Neuronal stem cell (in vitro differentiated cells): ENCODE measurements at places on chromosomes 3 and 15.

GRCh38 chr3:158768881-158769543 lies 32.8 kb upstream of the MFSD1 start:
- no peak for DNase-seq

- no peak for DNase-seq
Measured at GRCh38 chr3:90102146-90102545, 994.7 kb downstream of the EPHA3 start.

DNA sequence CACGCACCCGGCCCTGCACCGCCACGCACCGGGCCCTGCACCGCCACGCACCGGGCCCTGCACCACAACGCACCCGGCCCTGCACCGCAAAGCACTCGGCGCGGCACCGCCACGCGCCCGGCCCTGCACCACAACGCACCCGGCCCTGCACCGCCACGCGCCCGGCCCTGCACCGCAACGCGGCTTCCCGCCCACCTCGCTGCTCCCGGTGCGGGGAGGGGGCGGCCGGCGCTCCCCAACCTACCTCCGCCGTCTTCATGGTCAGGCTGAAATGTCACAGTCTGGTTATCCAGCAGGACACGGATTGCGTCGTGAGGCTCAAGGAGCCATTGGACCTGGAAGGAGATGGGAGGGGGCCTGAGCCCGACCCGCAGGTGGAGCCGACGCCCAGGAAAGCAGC lies 41.8 kb downstream of the MUC20 start:
- no peak for DNase-seq

- DNase-seq = peak; percentile 21
Measured at GRCh38 chr3:188152660-188153436, 1.1 kb upstream of the LPP start.

GRCh38 chr15:80527961-80528360 lies 123.8 kb downstream of the ARNT2 start:
- DNase-seq = no peak

DNA sequence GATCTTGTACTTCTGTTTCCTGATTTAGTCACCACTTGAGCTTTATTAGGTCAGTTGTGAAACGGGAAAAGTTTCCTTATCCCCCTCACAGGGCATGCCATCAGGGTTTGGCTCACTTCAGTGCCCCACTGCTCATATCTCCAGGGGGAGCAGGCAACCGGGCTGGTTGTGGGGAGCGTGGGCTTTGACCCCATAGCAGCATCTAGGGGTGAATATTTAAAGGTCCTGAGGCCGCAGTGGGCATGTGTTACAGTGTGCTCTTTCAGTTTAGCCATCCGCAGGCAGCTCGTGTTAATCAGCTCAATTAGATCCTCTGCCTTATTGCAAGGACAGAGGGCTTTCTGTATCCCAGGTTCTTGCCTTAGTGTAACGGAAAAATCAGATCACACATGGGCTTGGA lies 71.9 kb downstream of the MRPL46 start:
- no peak for DNase-seq

GRCh38 chr15:31586841-31587240 lies 260.2 kb downstream of the KLF13 start:
- DNase-seq = no peak

- no peak for DNase-seq
Measured at GRCh38 chr3:130395331-130395730, 49.9 kb downstream of the COL6A5 start.

DNA sequence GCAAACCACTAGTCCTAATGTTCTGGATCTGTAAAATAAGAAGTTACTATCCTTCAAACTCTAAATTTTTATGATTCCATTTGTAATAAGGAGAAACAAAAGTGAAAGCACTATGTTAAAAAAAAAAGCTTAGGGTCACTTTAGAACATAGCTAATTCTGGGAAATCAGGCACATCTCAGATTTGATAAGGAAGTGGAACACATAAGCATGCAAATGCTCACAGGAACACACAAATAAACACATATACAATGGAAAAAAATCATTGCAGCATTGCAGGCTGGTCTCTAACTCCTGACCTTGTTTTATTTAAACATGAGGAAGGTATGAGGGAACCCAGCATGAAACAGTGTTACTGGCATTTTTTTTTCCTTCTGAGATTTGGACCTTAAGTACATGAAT lies 63.2 kb upstream of the TNFSF10 start:
- no peak for DNase-seq

- no peak for DNase-seq
Measured at GRCh38 chr15:60620708-60621107, 141.8 kb upstream of the ICE2 start.

GRCh38 chr15:68417897-68418296 lies 14.1 kb downstream of the ITGA11 start:
- no peak for DNase-seq

- DNase-seq = no peak
Measured at GRCh38 chr15:59369597-59369996, 3.1 kb downstream of the MYO1E start.

DNA sequence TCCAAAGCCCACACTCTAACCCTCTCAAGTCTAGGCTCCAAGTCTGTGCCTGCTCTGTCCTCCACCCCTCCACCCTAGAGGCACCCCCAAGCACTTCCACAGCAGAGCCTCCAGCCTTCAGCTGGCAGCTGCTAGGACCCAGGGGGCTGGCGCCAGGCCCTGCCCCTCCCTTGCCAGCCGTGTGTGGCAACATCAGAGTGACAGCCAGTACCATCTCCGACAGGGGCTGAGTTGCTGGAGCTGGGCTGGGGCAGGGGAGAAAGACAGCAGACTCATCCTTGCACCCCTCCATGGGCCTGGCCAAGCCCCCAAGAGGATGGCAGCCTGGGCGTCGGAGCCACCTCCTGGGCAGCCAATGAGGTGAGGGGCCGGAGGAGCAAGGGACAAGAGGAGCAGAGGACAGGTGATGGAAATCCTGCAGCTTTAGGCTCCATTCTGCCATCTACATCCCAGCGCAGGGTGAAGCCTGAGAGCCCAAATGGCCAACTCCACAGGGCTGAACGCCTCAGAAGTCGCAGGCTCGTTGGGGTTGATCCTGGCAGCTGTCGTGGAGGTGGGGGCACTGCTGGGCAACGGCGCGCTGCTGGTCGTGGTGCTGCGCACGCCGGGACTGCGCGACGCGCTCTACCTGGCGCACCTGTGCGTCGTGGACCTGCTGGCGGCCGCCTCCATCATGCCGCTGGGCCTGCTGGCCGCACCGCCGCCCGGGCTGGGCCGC lies at the start of gene GPR62:
TSS of gene GPR62 (plus strand) at position 207 of the 718 bp plus-strand sequence. CDS start at position 479, 272 bp downstream.
- DNase-seq = no peak

DNA sequence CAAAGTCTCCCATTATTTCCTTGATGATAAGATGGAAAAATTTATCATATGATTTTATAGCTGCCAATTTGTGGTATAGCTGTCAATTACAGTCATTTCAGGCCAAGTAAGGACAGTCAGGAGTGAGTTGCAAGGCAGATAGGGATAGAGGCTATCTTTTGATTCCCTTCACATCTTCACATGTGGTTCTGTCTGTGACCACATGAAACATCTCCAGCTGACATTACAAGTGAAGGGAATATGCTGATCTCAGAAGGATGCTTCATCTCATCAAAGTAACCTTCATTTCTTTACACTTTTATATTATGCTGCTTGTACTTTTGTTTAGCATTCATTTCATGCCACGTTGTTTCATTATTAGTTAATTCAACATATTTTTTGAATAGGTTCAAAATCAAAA lies 136.9 kb upstream of the CFAP20DC start:
- no peak for DNase-seq

GRCh38 chr15:43538091-43538490 lies 20.7 kb downstream of the MAP1A start:
- DNase-seq = no peak

DNA sequence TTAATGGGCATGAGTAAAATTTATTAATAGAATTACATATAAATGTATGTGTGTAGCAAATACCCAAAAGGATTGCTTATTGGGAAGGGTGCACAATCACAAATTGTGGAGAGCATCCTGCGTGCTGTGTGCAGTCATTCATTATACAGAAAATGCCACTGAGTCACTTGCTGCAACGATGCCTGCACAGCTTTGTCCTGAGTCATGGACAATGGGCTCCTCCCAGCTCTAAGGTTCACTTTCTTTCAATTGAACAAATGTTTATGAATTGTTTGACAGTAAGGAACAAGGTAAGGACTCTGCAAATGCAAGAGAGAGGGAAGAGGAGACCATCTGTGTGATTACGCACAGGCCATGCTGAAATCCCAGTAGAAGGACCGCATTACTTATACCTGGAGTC lies 18.7 kb downstream of the CFAP161 start:
- no peak for DNase-seq

DNA sequence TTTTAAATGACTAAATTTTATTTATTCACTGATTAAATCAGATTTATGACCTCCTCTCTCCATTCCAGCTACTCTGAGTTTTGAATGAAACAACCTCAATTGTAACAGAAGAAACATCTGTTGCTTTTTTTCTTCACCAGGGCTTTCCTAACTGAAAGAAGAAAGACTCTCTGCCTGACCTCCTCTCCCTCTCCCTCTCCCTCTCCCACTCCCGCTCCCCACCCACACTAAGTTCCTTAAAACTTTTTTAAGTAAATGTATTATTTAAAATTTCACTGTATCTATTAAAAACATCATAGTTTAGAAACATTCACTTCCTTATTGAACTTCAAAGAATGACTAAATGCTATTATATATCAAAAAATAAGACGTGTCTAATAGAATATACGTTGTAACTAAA lies 122.0 kb downstream of the TFDP2 start:
- no peak for DNase-seq

DNA sequence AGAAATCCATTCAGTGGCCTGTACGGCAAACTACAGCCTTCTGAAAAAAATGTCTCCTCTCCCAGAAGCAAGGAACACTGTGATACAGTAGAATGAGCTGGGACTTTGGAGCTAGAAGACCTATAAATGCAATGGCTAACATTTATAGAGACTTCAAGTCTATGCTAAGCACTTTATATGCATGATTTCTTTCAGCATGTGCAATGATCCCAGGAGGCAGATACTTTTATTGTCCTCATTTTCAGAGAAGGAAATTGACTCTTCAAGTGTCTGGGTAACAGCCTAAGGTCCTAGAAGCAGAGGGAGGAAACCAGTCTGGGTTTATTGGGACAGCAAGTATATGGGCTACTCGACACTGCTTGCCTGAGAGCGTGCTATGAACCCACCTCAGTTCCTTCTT lies 140.9 kb downstream of the ALDH1A2 start:
- DNase-seq = no peak

DNA sequence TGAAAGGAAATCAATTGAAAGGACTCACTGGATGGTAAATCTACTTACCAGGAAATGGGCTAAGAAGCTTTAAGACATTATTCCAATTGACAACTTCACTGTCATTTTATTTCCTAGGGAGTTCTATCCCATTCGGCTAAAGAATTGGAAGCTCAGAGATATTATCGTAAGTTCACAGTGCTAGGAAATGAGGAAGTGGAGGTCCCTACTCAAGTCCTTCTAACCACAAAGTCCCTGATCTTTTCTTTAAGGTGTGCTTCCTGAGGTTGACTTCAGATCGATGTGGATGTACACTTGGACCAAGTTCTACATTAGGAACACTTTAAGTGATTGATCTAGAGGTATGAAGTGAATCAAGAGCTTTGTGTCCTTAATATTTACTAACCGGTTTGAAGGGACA lies 63.6 kb downstream of the MDFIC2 start:
- DNase-seq = no peak

GRCh38 chr15:50815958-50816590 lies 50.6 kb upstream of the SPPL2A start:
- DNase-seq = no peak

GRCh38 chr15:90610190-90610589 lies 80.5 kb downstream of the CRTC3 start:
- DNase-seq = no peak

DNA sequence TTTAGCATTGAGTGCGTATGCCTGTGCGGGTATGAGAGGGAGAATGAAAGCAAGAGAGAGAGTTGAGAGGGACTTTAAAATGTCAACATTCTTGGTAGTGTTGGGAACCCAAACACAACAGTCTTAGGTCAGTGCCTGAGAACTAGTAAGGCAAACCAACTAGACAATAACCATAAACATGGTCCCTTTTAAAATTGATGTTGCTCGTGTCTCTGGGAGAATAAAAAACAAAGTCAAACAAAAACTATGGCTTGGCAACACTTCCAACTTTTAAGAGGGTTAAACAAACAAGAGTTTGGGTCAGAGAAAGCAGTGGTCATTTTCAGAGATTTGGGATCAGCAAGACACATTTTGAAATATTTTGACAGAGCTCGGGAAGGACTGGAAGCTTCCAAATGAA lies 146.7 kb upstream of the THBS1 start:
- DNase-seq = no peak

DNA sequence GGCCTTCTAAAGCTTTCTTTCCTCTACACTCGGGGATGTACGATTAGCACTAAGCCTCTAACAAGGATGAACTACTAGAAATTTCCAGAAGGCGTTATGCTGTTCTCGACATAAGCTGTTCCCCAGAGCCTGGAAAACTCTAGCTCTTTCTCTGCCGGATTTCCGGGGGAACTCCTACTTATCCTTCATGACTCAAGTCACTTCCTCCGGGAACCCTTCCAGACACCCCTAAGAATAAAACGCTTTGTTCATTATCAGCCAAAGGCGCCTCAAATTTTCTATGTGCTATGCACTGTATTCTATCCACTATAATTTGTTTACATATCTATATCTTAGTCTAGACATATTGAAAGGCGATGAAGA lies 455 bp upstream of the SNAP23 start:
- peak; percentile 2 for DNase-seq

DNA sequence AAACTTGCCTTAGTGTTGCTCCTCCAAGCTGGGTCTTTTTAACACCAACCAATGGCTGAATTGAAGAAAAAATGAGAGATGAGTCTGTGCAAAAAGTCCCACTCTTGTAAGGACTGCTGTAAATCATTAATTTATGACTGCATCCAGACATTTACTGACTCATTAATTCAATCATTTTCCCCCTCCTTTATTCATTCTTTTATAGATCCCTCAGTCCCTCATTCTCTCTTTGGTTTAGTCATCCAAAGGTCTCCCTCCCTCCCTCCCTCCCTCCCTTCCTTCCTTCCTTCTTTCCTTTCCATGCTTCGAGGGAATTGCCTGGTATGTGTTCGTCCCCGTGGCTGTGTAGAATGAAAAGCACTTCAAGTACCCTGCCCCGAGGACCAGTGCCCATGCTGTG lies 35.3 kb upstream of the MRPS22 start:
- DNase-seq = no peak

DNA sequence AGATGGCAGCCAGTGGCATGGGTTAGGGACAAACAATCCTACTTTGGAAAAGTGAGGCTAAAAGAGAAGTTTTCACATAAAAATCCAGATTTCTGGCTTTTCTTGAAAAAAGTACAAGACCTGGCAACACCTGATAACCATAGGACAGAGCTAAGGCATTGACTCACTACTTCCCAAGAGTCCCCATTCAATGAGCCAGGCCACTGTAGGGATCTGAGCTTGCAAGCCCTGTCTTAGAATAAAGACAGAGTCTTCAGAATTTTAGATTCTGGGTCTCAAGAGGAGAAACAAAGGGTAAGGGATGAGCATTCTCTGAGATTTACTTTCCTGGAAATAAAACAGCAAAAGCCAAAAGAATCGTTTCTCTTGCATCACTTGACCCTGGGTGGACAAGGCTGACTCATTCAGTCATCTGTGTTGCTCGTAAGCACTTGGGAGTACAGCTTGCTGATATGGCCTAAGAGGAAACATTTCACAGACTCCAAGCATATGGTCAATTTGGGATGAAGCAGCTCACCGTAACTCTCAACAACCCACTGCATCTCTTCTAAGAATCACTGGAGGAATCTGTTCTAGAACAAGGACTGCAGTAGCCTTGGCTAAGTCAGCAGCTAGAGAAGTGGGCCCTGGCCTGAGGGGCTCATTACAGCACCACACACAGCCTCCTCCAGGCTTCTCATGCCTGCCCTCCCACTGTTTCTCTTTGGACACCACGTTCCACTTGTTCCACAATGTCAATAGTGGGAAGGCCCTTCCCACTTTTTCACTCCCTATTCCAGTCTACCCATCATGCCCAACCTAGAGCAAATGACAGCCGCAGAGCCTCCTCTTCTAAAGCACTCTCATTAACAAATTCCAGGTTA lies 86.2 kb downstream of the RFTN1 start:
- DNase-seq = no peak
